Fibroblast of villous mesenchyme (primary cell): ENCODE measurements at places on chromosomes 5 and 9.

DNA sequence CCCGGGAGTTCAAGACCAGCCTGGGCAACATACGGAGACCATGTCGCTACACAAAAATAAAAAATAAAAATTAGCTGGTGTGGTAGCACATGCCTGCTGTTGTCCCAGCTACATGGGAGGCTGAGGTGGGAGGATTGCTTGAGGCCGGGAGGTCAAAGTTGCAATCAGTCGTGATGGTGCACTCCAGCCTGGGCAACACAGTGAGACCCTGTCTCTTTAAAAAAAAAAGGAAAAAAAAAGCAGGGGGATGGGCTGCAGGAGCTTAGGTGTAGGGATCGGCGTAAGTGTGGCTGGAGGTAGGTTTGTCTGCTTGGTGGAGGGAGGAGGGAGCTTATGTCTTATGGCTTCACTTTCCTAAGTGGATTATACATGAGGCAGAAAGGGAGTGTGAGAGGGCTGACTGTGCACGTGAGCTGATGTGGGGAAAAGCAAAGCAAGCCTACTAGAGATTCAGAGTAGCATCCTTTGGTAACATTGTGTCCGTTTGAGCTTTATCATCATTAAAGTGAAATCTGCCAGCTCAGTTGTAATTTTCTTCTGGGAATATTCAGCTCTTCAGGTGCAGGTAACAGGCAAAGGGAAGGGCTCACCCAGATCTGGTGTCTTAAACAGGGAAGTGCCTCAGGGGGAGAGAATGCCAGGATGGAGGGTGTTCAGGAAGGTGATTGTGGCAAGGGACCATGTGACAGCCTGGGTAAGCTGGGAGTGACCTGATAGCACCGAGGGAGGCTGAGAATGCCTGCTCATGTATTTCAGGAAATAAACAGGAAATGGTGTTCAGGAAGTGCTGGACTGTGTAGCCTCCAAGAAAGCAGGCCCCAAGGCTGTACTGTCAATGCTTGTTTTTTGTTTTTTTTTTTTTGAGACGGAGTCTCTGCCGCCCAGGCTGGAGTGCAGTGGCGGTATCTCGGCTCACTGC, 17.6 kb upstream of the SETX start:
- DNase-seq = peak; percentile 46

- DNase-seq = peak; percentile 92
Observed at GRCh38 chr9:130962418-130963316, 23.6 kb upstream of the FIBCD1 start.

GRCh38 chr5:9536717-9537116, 9.2 kb downstream of the SEMA5A start:
- no peak for DNase-seq

GRCh38 chr5:132245593-132245992, 11.9 kb upstream of the PDLIM4 start:
- DNase-seq = peak; percentile 47

DNA sequence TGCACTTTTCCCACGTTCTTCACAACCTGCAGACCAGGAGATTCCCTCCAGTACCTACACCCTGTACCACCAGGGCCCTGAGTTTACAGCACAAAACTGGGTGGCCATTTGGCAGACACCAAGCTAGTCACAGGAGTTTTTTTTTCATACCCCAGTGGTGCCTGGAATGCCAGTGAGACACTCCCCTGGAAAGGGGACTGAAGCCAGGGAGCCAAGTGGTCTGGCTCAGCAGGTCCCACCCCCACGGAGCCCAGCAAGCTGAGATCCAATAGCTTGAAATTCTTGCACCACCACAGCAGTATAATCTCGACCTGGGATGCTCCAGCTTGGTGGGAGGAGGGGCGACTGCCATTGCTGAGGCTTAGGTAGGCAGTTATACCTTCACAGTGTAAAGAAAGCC, 26.3 kb upstream of the SMC5 start:
- no peak for DNase-seq

DNA sequence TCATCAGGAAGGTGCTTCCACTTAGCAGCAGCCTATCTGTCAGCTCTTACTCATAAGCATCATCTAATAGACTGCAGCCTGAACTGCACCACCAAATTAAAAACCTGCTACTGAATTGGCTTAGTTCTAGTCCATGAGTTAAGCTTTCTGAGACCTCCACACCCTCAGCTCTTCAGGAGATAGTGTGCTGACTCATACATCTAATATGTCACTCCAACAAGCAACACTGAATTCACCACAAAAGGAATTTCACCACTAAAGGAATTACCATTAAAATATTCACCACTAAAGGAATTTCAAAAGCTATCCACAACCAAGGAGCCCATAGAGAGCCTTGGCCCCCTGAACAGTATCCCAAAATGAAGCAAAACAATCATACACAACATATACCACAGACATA, 418.5 kb upstream of the RORB start:
- peak; percentile 48 for DNase-seq

DNA sequence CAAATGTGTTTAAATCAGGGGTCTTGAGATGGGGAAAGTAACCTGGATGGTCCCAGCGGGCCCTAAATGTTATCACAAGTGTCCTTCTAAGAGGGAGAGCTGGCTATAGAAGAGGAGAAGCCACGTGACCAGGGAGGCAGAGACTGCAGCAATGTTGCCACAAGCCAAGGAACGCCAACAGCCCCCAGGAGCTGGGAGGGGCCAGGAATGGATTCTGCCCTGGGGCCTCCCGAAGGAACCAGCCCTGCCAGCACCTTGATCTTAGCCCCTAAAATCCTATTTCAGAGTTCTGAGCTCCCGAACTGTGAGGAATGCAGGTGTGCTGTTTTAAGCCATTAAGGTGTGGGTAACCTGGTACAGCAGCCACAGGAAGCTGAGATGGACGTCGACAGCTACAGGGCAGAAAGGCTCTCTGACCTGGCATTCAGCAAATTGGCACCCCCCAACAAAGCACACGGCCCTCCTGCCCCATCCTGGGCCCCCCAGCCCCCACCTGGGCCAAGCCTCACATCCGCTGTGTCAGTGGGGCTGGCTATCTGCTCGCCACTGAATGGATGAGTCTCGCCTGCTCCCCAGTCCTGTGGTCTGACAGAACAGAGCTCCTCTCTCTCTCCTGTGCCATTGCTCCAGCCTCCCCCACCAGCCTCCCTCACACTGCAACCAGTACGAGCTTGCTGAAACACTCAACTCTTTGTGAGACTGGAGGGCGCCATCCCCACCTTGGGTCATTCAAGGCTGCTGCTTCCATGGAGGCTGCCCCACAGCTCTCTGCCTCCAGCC, 78.8 kb downstream of the ADAMTS2 start:
- DNase-seq = no peak

DNA sequence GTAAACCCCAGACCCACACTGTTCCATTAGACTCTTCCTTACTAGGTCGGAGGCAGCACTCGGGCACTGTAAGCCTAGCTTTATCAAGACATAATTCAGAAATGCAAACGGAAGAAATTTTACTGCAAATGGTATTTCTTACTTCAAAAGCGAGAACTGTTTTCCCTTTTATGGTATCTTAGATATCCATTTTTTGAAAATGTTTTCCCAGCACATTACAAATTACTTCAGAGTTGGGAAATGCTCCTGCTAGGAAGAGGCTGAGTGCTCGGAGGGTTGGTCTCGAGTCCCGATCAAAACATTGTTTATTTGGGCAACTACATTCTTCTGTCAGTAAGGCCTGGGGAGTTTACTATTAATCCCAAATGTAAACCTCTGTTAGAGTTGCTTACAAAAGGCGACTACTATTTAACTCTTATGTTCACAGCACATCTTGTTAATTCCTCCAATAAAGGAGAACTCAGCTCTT, 332.9 kb downstream of the CWC27 start:
- peak; percentile 80 for DNase-seq

- no peak for DNase-seq
Observed at GRCh38 chr9:110758201-110758600, 89.6 kb downstream of the MUSK start.

DNA sequence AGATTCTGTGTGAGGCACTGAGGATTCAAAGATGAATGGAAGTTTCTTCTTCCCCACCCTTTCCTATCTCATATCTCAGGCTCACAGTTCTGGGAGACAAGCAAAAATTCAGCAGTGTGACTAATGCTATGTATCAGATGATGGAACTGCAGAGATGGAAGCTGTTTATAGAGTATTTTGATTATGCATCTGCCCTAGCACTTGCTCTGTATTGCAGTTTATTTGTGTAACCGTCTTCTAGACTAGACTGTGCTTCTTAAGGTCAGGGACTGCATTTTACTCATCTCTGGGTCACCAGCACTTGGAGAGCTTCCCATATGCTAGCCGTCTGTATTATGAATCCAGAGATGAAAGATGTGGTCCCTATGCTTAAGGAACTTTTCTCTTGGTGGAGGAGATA, 12.6 kb downstream of the CAVIN4 start:
- DNase-seq = peak; percentile 58

DNA sequence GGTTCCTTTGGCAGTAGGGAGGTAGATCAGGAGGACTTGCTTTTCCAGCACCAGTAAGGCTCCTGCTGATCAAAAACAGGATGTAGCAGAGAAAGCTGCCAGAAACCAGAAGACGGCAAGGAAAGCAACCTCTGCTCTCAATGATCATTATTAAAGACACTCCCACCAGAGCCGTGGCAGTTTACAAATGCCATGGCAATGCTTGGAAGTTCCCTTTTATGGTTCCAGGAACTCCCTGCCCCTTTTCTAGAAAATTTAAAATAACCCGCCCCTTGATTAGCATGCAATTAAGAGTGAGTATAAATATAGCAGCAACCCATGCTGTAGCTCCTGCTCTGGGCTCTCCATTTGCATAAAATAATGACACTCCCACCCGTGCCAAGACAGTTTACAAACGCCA, 16.1 kb downstream of the EQTN start:
- peak; percentile 13 for DNase-seq

- no peak for DNase-seq
Observed at GRCh38 chr9:132630811-132631210, 39.0 kb downstream of the DDX31 start.

DNA sequence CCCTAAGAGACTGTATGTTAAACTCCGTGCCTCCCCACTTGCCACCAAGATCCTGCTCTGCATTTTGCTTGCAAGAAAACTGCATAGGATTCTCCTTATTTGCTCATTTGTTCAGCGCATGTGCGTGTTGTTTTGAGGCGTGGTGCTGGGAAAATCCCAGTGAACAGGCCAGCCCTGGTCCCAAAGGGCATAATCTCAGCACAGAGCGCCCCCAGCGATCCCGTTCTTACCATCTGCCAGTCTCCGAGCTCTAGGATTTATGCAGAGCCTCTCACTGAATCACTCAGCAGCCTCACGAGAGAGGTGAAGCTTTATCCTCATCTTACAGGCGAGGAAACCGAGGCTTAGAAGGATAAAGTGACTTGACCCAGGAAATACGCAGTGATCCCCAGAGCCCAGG, 11.5 kb downstream of the PRRX2 start:
- DNase-seq = no peak

DNA sequence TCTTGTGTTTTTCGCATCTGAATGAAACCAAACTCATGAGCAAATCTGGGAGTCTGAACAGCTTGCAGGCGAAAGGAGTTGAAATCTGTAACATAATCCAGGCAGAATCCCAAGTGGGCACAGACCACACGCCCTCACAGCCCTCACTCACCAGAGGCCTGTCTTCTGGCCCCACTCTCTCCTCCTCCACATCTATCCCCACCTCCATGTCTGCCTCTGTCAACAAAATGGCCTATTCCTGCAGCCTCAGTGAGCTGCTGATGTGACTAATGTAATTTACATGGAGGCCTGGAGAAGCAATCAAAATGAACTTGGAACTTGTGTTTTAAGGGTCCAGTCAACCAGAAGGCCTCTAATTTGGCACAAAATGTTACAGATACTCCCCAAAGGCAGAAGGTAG, 136.6 kb downstream of the GNA14 start:
- no peak for DNase-seq

GRCh38 chr9:117927354-117927753, 223.2 kb downstream of the TLR4 start:
- no peak for DNase-seq

GRCh38 chr5:17257705-17258273, 40.4 kb downstream of the BASP1 start:
- no peak for DNase-seq

- DNase-seq = no peak
Observed at GRCh38 chr9:71384343-71384742, 262.9 kb upstream of the TRPM3 start.

GRCh38 chr5:171131497-171131896, 177.6 kb upstream of the TLX3 start:
- DNase-seq = no peak

- DNase-seq = no peak
Observed at GRCh38 chr5:179577286-179577960, 27.1 kb downstream of the RUFY1 start.
